ENCODE measurements at places on chromosomes 6 and 20.

- DNase-seq = no peak
These were observed 39.3 kb downstream of the SSR1 start for GRCh38 chr6:7273709-7274108.

DNA sequence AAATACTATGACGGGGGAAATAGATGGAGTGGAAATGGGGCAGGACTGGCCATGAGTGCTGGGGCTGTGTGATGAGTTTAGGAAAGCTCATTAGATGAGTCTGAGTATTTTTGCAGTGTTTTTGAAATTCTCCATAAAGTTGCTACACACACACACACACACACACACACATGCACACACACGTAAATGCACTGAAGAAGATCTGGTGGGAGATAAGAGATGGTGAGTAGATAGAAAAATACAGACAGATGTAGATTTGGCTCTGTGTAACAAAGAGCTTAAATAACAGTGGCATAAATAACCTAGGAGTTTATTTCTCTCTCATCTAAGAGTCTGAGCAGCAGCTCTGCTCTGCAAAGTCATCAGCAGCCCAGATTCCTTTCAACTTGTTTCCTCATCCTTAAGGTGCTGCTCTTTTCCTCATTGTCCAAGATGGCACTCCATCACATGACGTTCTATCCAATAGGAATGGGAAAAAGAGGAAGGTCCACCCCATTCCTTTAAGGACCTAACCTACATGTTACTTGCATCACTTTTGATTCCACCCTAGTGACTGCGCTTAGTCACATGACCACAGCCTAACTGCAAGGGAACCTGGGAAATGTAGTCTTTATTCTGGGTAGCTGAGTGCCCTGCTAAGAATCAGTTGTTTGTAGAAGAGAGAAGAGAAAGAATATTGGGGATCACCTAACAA is 76.4 kb downstream of the EYA2 start:
- DNase-seq = no peak

DNA sequence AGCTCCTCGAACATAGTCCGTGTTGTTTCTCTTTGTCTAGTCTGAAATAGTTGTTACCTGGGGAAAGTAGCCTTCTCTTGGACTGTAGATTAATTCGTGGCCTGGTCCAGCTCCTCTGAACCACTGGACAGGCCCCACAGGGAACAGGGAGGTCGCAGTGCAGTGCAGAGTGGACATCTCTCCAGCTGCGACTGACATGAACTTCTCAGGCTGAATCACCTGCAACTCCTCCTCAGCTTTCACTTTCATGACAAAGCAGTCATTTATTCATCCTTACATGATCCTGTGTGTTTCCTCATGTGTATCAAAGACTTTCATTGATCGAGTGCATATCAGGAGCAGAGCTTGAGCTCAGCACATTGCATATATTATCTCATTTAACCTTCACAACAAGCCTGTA is 19.1 kb upstream of the SIRPG start:
- DNase-seq = no peak

DNA sequence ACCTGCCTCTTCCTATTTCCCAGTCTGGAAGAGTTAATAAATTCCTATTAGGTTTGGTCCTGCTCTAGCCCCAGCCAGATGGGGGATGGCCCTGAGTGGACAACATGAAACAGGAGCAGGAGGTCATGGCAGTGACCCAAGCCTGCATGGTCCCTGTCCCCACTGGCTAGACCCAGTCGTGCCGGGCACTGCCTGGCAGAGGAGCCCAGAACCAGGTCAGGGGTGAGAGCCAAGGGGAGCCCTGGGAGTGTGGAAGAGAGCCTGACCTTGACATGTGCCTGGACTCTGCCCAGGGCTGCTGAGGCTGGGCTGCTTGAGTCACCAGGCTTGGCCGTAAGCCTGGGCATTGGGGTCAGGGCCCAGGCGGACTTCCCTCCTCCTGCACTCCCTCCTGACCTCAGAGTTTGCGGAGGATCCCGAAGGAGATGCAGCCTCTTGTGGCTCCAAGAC is 3.6 kb downstream of the AVP start:
- DNase-seq = no peak

DNA sequence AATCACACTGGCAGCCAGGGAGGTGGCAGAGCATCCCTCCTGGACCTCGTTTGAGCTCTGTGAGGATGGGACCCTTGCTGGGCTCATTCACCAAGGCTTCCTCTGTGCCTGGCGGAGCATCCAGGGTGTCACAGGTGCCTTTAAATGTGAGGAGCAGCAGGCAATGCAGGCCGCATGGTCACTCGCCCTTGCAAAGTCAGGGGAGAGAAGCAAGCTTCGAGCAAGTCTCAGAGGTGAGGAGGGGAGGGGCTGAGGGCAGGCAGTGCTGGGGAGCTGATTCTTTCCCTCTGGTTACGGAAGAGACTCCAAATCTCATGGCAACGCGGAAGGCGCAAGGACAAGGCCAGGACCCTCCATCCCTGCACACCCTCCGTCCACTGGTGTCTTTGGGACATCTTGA is 182.7 kb upstream of the PMEPA1 start:
- no peak for DNase-seq

DNA sequence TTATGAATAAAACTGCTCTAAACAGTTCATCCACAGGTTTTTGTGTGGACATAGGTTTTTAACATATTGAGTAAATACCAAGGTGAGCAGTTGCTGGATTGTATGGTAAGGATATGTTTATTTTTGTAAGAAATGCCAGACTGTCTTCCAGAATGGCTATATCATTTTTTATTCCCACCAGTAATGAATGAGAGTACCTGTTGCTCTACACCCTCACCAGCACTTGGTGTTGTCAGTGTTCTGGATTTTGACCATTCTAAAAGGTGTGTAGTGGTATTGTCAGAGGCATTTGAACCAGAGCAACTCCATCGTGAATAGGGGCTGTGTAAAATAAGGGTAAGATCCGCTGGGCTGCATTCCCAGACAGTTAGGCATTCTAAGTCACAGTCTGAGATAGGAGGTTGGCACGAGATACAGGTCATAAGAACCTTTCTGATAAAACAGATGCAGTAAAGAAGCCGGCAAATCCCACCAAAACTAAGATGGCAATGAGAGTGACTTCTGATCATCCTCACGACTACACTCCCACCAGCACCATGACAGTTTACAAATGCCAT is 12.9 kb upstream of the NT5E start:
- DNase-seq = no peak

DNA sequence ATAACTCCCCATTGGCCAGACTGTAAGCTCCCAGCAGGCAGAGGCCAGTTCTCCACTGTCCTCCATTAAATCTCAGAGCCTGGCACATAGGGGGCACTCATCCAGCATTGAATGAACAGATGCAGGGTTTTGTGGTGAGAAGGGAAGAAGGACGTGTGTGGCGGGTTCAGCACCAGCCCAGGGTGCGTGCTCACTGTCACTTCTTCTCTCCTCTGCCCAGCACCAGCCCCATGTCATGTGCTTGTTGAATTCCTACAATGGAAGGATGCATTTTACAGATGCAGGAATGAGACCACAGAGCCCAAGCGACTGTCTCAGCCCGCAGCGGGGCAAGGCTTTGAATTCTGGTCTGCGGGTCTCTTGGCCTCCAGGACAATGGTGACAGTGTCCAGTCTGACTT is 149.9 kb downstream of the CEBPB start:
- DNase-seq = no peak

GRCh38 chr20:2032168-2032567 is 38.3 kb upstream of the PDYN start:
- DNase-seq = no peak

- no peak for DNase-seq
These were observed 46.5 kb downstream of the SLC22A3 start for GRCh38 chr6:160394654-160395035.

- DNase-seq = no peak
These were observed 1.0 kb downstream of the CCN2 start for GRCh38 chr6:131949909-131950766.

- DNase-seq = no peak
These were observed 60.1 kb upstream of the BMP2 start for GRCh38 chr20:6707321-6707831.
